Stimulated activated CD4-positive, alpha-beta T cell treated with anti-CD3 and anti-CD28 coated beads, Interleukin-4, amount 100 ng/mL, for 1 hour (primary cell): ENCODE measurements at places on chromosomes 7 and 10.

DNA sequence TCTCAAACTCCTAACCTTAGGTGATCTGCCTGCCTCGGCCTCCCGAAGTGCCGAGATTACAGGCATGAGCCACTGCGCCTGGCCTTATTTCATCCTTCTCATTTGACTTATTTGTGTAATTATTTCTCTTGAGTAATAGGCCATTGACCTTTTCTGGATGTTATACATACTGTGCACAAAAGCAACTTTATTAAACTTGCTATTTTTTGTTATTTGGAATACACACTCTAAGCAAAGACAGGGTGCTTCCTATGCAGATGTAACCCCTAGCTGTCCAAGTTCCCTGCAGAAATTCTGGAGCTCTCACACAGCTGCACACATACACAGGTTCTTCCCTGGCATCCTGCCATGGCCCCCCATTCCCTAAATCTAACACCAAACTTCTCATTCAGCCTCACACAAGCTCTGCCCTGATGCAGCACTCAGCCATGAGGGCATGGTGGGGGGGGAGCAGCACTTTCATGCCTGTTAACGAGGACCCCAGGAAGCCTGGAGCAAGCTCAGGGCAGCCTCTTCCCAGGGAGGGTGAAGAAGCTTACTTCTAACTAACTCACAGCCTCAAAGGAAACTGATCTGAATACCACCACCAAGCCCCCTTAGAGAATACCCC, 33.2 kb downstream of the SH3PXD2A start:
- DNase-seq: no peak

- no peak for DNase-seq
Measured at GRCh38 chr10:69571618-69572158, 1.5 kb downstream of the NEUROG3 start.

DNA sequence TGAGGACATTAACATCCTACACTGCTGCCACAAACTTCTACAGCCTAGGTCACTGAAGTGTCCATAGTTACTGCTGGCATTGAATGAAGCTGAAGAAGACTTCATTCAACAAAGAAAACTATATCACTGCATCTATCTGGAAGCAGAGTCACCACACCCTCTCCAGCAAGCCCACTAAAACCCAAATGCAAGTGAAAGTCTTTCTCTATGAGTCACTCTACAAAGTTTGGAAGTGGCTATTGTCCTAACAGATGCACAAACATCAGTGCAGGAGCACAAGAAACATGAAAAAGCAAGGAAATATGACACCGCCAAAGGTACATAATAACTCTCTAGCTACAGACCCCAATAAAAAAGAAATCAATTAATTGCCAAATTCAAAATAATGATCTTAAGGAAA, 43.5 kb upstream of the CAMK2B start:
- DNase-seq: no peak

GRCh38 chr10:133069033-133069525, 18.6 kb upstream of the ADGRA1 start:
- no peak for DNase-seq

GRCh38 chr7:105309235-105310169, 79.2 kb downstream of the SRPK2 start:
- DNase-seq: no peak

GRCh38 chr10:95988702-95989101, 54.7 kb upstream of the CCNJ start:
- DNase-seq: no peak

- DNase-seq: no peak
Measured at GRCh38 chr10:72164617-72165016, 51.2 kb upstream of the ANAPC16 start.
